Neural progenitor cell (in vitro differentiated cells): ENCODE measurements at places on chromosomes 4 and X. TPM values are rescaled to one million over a fixed set of nuclear protein-coding genes. Genes with fewer than 3 reads are reported as not detected.

DNA sequence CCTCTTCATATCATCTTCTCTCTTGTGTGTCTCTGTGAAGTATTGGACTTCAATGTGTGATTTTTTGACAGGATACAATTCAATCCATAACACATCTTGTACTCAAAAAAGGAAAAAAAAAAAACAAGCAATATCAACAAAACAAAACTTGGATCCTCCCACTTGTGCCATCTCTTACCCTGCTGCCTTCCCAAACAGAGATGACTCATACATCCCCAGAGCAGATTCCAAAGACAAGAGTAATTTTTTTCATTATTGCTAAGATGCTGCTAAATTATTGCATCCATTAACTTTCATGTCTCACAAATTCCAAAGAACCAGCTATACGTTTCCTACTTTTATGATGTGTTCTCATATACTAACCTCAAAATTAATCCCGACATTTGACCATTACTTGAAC lies 479.2 kb downstream of the GBA3 start:
- peaks cover 7% of the 10 kb centered on the region for H3K4me1 ChIP-seq
- H3K4me3 ChIP-seq = no peak overlapping the region
- no peak overlapping the region for H3K27ac ChIP-seq
- H3K27me3 ChIP-seq = no peaks in the 10 kb centered on the region

- no peak for DNase-seq
- no peak overlapping the region for H3K27ac ChIP-seq
- H3K4me1 ChIP-seq = no peaks in the 10 kb centered on the region
- no peak overlapping the region for H3K4me3 ChIP-seq
Observed at GRCh38 chr4:100016191-100016590, 66.1 kb upstream of the H2AZ1 start.

DNA sequence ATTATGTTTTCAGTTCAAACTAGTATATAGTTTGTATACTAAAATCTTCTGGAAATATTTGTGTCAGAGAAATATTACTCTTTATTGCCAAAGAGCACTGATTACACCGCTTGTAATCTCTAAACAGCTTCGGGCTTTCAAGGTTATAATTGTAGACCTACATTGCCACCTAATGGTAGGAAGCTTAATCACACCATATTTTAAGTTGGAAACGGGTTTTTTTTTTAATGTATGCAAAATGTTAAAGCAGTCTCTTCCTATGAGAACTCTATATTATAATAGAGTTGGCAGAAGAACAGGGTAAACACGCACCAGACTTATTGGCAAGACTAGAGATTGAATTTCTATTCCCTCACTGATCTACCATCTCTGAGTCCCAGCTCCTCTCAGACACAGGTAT lies 19.5 kb upstream of the NFXL1 start:
- no peaks in the 10 kb centered on the region for H3K4me1 ChIP-seq
- no peaks in the 10 kb centered on the region for H3K27me3 ChIP-seq
- H3K27ac ChIP-seq = no peak overlapping the region
- no peak overlapping the region for H3K4me3 ChIP-seq

- DNase-seq = no peak
- no peak overlapping the region for H3K27ac ChIP-seq
- no peaks in the 10 kb centered on the region for H3K4me1 ChIP-seq
- peaks cover 4% of the 10 kb centered on the region for H3K36me3 ChIP-seq
- no peak overlapping the region for H3K4me3 ChIP-seq
Observed at GRCh38 chrX:24017674-24018073, 9.3 kb downstream of the KLHL15 start.

- no peak overlapping the region for H3K4me3 ChIP-seq
- no peak for DNase-seq
- no peak overlapping the region for H3K27ac ChIP-seq
- H3K4me1 ChIP-seq = no peaks in the 10 kb centered on the region
Observed at GRCh38 chr4:16417198-16417597, 190.9 kb upstream of the TAPT1 start.

DNA sequence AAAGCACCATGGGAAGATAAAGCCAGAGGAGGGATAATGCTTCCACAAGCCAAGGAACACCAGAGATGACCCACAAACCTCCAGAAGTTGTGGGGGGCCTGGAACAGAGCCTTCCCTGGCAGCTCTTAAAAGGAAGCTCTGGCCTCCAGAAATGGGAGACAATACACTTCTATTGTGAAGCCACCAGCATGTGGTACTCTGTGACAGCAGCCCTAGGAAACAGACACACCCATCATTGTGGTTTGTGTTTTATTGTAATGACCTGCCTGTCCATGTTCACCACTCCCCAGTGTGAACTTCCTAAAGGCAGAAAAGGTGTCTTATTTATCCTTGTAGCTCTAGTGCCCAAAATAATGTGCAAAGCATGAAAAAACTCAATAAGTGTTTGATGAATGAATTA lies 264.1 kb upstream of the GATB start:
- H3K36me3 ChIP-seq = no peaks in the 10 kb centered on the region
- H3K4me1 ChIP-seq = peaks cover 10% of the 10 kb centered on the region
- no peak for DNase-seq
- no peak overlapping the region for H3K27ac ChIP-seq

- H3K27ac ChIP-seq = no peak overlapping the region
- no peak overlapping the region for H3K4me3 ChIP-seq
- DNase-seq = no peak
- H3K36me3 ChIP-seq = no peaks in the 10 kb centered on the region
- H3K27me3 ChIP-seq = peaks cover 17% of the 10 kb centered on the region
Observed at GRCh38 chrX:599837-600715, 30.5 kb upstream of the SHOX start.

- no peaks in the 10 kb centered on the region for H3K36me3 ChIP-seq
- H3K4me3 ChIP-seq = no peak overlapping the region
- H3K27ac ChIP-seq = no peak overlapping the region
- H3K4me1 ChIP-seq = peaks cover 10% of the 10 kb centered on the region
- no peaks in the 10 kb centered on the region for H3K27me3 ChIP-seq
Observed at GRCh38 chrX:110748256-110748806, 47.3 kb downstream of the CHRDL1 start.

GRCh38 chr4:126807132-126807531 lies 825.6 kb upstream of the INTU start:
- H3K27ac ChIP-seq = no peak overlapping the region
- peak; percentile 4 for DNase-seq
- H3K4me1 ChIP-seq = no peaks in the 10 kb centered on the region
- H3K4me3 ChIP-seq = no peak overlapping the region
- no peaks in the 10 kb centered on the region for H3K27me3 ChIP-seq

DNA sequence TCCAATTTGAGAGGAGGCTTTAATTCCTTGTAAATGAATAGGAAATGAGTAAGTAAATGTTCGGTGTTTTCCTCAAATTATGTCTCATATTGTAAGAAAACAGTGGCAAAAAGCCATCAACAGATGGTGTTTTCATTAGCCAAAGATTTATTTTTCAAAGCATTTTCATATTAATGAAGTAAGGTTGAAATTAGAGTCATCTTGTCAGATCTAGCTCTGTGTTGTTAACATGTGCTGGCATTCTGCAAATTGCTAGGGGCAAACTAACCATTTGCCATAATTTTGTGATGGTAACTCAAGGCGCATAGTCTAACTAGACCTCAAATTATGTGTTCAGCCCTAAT lies 24.7 kb downstream of the MID2 start:
- H3K27ac ChIP-seq = no peak overlapping the region
- no peaks in the 10 kb centered on the region for H3K4me1 ChIP-seq
- no peaks in the 10 kb centered on the region for H3K27me3 ChIP-seq
- H3K4me3 ChIP-seq = no peak overlapping the region
- DNase-seq = no peak

DNA sequence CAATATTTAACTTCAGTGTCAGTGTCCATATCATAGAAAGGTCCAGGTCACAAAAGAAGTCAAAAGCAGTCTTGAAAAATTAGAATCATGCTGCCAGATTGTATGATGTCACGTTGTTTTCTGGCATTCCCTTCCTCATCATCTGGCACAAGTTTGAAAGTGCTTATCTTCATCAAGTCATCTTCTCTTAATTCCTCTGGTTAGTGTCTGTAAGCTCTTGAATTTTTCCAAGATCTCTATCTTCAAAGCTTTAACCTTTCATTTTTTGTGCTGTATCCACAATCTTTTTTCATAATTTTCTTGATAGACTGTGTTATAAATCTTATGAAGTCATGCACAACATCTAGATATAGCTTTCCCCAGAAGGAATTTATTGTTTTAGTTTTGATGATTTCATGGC lies 682.7 kb upstream of the AADAT start:
- no peaks in the 10 kb centered on the region for H3K27me3 ChIP-seq
- H3K36me3 ChIP-seq = no peaks in the 10 kb centered on the region
- no peak overlapping the region for H3K4me3 ChIP-seq

- H3K27me3 ChIP-seq = no peaks in the 10 kb centered on the region
- H3K36me3 ChIP-seq = no peaks in the 10 kb centered on the region
- H3K27ac ChIP-seq = no peak overlapping the region
- H3K4me3 ChIP-seq = no peak overlapping the region
- H3K4me1 ChIP-seq = no peaks in the 10 kb centered on the region
- DNase-seq = no peak
Observed at GRCh38 chrX:19707246-19707871, 180.0 kb downstream of the SH3KBP1 start.

DNA sequence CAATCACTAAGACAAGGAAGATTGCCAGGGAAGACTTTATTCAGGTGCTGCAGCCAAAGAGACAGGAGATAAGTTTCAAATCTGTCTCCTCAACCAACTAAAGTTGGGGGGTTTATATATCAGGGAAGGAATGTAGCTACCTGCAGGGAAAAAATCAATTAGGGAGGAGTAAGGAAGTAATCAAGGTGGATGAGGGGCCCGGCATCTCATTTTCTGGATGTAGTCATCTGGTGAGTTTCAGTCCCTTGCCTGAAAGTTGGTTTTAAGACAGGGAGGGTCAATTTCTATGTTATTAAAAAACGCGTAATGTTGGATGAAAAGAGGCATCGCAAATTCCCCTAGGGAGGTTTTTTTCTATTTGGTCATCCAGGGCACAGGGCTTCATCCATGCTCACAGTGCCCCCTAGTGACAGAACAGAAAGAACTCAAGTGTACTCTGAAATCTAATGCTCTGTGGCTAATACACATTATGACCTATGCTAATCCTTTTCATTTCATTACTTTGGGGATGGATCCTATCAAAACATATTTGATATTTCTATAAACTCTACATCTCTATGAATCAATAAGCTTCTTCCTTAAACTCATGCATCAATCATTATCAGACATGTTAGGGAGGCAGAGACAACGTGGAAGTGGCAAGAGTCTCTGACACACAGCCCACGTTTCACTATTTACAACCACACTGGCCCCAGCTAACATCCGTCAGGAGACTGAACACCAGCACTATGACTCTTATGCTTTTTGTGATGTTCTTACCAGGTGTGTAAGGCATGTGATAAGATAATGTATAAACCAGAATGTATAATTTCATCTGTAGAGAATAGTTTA lies 1577.0 kb upstream of the TENM3 start:
- no peak overlapping the region for H3K4me3 ChIP-seq
- H3K36me3 ChIP-seq = no peaks in the 10 kb centered on the region
- peaks cover 5% of the 10 kb centered on the region for H3K4me1 ChIP-seq

DNA sequence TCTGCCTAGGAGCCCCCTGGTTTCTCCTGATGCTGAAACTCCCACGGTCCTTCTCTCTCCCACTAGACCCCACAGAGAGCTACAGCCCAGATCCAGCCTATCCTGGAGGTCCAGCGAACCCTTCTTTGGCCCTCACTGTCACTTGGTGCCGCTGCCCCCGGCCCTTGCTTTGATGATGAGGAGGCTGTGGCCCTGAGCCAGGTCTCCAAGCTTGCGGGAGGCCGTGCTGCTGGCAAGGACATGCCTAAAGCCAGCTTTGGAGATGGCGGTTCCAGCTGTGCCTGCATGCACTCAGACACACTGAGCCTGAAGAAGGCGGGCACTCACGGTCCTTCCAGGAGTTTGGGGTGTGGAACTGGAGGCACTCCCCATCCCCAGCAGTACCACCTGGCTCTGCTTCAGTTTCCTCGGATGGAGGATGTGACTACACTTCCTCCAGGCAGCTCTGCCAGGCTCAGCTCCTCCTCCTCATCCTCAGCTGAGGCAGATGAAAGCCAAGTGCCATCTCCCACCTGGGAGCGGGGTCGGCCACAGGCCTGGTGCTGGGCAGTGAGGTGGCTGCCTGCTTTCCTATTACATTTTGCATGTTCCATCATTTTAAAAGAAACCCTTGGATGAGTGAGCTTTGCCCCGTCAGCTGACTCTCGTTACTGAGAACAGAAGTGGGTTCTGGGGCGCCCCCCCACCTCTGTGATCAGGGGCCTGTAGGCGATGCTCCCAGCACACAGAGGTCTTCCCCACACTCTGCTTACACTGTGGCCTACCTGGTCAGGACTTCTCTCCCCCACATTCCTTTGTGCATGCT lies 9.0 kb downstream of the TNIP2 start:
- H3K27me3 ChIP-seq = no peaks in the 10 kb centered on the region
- H3K27ac ChIP-seq = no peak overlapping the region
- no peak for DNase-seq
- no peak overlapping the region for H3K4me3 ChIP-seq

DNA sequence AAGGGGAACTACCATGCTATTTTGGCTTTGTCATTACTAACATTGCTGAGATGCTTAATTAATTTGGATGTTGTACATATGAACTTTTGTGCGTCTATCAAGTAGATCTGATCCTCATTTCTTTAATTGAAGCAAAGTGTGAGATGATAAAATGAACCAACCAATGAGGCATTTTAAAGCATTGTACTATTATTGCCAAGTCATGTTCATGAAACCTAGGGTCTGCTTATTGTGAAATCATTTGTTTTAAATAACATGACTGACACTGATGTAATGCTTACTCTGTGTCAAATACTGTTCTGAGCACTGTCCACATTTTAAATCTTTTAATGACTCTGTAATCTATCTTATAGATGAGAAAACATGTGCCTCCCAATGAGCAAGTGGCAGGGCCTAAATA lies 57.7 kb downstream of the C4orf33 start:
- H3K36me3 ChIP-seq = no peaks in the 10 kb centered on the region
- H3K27me3 ChIP-seq = no peaks in the 10 kb centered on the region
- no peak overlapping the region for H3K27ac ChIP-seq
- no peak for DNase-seq

DNA sequence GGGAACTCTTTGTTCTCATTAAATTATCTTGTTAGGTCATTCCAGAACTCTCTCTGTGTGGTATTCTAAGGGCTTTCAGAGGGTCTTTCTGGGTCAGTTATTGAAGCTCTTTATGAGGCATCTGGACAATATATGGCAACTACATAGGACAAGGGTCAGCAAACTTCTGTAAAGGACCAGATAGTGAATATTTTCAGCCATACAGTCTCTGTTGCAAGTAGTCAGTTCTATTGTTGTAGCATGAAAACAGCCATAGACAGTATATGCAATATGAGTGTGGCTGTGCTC lies 35.1 kb downstream of the HADH start:
- no peak overlapping the region for H3K4me3 ChIP-seq
- peaks cover 3% of the 10 kb centered on the region for H3K36me3 ChIP-seq
- no peaks in the 10 kb centered on the region for H3K27me3 ChIP-seq
- H3K4me1 ChIP-seq = peaks cover 4% of the 10 kb centered on the region
- no peak for DNase-seq

Gene NXF2
- total RNA-seq = 0.12 and 0.22 TPM in 2 replicates

Gene HS3ST1
- not detected in 2 replicates for total RNA-seq

Gene S100G
- not detected in 2 replicates for total RNA-seq

Gene IQCM
- 0.26 TPM in 1 of 2 replicates, not detected in the other for total RNA-seq

Gene SPATA4
- 0.09 TPM in 1 of 2 replicates, not detected in the other for total RNA-seq
